ENCODE measurements at places on chromosomes 7 and 10.
A peak's percentile ranks its signal among the peaks of the same experiment; 100 is the strongest.

GRCh38 chr7:103134836-103135554 lies 13.9 kb downstream of the NAPEPLD start:
- no peak for DNase-seq

DNA sequence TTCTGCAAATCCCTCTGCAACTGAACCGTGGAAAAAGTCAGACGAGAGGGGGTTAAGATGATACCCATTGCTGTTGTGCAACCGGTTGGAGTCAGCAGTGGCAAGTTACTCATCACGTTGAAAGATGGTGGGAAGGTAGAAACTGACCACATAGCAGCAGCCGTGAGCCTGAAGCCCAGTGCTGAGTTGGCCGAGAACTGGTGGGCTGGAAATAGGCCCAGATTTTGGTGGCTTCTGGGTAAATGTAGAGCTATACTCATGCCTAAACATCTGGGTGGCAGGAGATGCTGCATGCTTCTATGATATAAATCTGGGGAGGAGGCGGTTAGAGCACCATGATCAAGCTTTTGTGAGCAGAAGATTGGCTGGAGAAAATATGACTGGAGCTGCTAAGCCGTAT lies 78.6 kb downstream of the ARL5B start:
- no peak for DNase-seq

GRCh38 chr10:86693721-86694369 lies 25.5 kb downstream of the LDB3 start:
- DNase-seq: peak; percentile 16

GRCh38 chr7:70094831-70095230 lies 496.6 kb downstream of the AUTS2 start:
- no peak for DNase-seq

DNA sequence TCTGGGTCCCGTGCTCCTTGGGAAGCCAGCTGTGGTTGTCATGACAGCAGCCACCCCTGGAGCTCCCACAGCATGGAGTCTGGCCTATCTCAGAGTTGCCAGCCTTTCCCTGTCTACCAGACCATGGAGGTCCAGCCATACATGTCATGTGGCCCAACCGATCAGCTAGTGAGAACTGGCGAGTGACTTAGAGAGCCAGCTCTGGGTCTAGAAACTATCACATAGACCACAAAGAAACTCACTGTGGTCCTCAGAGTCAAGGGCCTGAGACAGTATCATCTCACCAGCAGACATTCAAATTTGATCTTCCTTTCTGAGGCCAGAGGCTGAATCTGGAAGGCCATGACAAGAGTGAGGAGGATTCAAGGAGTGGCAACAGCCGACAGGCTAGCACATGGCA lies 223.3 kb upstream of the GPR26 start:
- no peak for DNase-seq

DNA sequence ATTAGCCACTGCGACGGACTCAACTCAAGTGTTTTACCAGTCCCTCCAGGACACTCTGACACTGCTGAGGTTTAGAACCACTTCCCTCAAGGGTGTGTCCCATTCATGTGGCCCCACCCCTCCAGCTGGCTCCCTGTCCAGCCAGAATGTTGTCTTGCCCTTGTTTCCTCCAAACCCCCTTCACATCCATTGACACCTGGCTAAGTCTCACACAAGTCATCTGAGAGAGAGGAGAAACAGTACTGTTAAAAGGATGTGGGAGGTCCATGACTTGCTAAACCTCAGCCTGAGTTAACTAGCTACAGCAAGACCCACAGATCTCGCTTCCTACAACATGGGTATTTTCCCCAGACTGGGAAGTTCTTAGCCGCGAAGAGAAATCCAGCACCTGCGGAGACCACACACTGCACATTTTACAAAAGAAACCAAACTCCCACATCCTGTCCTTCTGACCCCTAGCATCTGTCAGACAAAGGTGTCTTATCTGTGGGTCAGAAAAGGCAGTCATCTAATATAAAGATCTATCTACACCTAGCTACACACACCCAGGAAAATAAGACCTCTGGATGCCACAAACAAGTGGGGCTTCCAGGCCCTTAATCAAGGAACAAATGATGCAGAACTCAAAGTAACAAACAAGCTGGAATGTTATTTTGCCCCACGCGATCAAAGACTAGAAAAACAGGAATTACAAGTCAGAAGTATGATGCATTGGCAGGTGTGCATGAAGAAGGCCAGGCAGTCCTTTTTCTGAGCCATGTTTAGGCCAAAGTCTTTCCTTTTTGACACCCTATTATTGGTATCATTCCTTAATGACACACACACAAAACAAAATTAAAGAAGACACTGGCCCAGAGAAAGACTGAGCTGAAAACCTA lies 13.9 kb downstream of the OSBPL3 start:
- DNase-seq: peak; percentile 43

DNA sequence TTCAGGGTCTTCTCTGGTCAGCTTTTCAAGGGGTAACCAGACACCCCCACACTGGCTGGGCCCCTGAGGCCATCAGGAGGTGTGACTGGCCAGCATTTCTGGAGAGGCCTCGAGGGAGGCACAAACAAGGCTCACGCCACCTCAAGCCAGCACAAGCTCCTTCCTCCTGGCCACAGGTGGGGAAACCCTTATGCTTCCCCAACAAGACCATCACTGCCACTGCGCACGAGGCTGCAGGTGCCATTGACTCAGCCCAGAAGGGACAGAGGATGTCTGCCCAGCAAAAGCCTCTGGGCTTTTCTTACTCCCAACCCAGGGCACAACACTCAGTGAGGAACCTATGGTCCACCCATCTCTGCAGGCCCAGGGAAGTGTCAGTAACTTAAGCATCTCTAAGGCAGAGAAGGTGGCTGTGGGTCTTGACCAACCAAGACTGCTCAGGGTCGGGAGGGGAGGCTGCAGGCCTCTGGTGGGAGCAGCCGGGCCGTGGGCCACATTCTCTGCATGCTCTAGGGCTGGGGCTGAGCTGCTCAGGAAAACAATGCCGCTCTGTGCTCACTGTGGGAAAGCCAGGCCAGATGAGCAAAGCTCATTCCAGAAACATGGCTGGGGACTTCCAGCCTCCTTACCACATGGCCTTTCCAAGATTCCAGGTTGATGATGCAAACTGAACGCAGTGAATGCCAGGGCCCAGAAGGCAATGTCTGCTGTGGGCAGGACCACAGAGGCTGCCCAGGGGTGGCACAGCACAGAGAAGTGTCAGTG lies 24.2 kb upstream of the RASSF4 start:
- no peak for DNase-seq

DNA sequence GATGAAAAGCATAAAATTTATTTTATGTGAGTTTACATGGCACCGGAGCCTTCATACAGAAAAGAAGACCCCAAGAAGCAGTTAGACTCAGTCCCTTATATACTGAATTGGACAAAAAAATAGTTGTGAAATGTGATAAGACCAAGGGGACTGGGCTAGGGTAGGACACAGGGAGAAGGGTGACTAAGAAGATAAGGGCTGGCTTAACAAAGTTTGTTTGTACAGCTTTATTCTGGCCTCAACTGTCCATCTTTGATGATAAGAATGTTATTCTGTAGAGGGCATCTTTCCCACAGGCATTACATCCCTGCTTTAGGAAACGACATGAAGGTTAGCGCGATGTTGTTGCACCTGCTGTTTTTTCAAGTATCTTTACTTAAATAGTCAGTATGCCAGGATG lies 86.5 kb downstream of the SEC61G start:
- no peak for DNase-seq

GRCh38 chr7:142969183-142969582 lies 7.0 kb upstream of the KEL start:
- no peak for DNase-seq

GRCh38 chr10:47136866-47137265 lies 163.1 kb upstream of the GDF10 start:
- DNase-seq: no peak

- no peak for DNase-seq
Observed at GRCh38 chr10:48550977-48551376, 53.9 kb downstream of the ARHGAP22 start.

DNA sequence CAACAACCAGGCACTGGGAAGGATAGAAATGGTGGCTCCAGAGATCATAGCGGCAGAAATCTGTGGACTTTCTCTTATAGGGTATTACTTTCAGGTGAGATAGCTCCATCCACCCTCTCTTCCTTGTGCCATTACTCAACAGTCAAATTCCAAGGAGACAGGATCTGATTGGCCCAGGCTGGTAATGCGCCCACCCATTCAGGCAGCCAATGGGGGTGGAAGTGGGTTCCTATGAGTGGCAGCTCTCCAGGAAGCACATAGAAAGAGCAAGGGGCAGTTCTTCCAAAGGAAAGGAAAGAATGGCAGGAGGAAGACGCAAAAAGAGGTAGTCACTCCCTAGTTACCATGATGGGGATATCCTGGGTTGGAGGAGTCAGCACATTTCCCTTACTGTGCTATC lies 94.4 kb downstream of the STRA8 start:
- DNase-seq: no peak
